Stimulated activated CD8-positive, alpha-beta memory T cell treated with anti-CD3 and anti-CD28 coated beads, Interleukin-15, amount 100 ng/mL, for 4 hours (primary cell): ENCODE measurements at places on chromosomes 2 and 18.

DNA sequence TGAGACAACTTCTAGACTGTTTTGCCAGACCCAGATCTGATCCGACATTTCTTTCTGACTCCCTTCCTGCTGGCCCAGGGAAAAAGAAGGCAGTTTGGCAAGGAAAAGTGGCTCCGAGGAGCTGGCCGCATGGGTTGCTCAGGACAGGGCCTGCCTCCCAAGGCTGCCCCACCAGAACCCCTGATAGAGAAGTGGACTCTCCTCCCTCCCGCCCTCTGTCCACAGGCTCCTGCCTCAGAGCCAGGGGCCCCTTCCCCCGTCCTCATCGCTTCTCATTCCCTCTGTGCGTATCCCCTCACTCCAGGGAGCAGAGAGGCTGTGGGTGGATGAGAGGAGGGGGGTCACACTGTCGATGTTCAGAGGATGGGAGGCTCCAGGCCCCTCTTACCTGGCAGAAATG is 110.2 kb downstream of the TNS1 start:
- DNase-seq: no peak

DNA sequence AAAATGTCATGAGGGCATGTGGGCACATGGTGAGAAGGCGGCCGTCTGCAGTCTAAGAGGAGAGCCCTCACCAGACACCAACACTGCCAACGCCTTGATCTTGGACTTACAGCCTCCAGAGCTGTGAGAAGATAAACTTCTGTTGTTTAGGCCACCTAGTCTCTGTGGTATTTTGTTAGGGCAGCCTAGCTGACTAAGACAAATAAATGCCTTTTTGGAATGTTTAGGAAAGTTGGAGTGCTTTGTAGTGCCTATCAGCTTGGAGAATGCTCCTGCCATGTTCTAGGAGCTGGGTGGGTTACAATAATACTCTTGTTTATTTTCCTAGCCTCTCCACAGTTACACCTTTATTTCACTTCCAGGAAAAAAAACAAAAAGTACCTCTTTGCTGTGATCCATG is 92.0 kb downstream of the SPP2 start:
- no peak for DNase-seq

DNA sequence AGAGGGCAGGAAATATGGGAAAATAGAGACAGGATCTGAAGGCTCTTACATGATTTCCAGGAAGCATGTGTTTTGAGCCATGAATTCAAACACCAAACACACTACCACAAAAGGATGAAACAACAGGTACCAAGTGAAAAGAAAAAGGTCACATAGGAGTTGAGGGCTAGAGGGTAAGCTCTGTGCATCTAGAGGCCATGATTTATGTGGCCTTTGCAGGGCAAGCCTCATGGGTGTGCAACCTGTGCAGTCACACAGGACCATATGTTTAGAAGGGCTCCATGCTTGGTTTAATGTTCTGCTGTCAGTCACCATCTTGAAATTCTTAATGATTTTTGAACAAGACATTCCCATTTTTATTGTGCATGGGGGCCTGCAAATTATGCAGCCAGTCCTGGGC is 134.5 kb upstream of the CCDC68 start:
- no peak for DNase-seq

GRCh38 chr2:182148344-182148743 is 162.7 kb downstream of the PPP1R1C start:
- no peak for DNase-seq

GRCh38 chr18:77111449-77111848 is 21.1 kb downstream of the MBP start:
- no peak for DNase-seq

- no peak for DNase-seq
These were observed 624.7 kb downstream of the LRP1B start for GRCh38 chr2:141506135-141506534.

GRCh38 chr2:188383158-188383557 is 91.5 kb downstream of the GULP1 start:
- DNase-seq: no peak

GRCh38 chr2:204024906-204025475 is 88.4 kb downstream of the ICOS start:
- no peak for DNase-seq

- DNase-seq: no peak
These were observed 443.4 kb downstream of the NYAP2 start for GRCh38 chr2:225842939-225843338.

GRCh38 chr2:62187246-62187645 is 8.7 kb upstream of the B3GNT2 start:
- no peak for DNase-seq

DNA sequence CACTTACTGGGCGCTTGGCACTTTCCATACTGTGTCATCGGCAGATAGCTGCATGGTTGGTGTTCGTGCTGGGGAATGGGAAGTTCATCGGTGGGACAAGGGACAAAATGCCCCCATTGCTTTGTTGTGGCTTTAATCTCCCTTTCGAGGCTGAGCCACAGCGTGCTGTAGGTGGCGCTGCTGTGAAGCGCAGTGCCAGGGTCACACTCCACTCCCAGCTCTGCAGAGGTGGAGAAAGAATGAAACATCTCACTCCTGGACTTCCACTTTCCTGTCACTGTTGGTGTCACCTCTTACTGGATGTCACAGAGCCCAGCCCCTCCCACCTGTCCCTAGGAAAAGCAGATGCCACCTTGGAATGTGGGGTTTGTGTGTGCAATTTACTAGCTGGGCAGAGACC is 8.7 kb downstream of the TYMS start:
- no peak for DNase-seq

DNA sequence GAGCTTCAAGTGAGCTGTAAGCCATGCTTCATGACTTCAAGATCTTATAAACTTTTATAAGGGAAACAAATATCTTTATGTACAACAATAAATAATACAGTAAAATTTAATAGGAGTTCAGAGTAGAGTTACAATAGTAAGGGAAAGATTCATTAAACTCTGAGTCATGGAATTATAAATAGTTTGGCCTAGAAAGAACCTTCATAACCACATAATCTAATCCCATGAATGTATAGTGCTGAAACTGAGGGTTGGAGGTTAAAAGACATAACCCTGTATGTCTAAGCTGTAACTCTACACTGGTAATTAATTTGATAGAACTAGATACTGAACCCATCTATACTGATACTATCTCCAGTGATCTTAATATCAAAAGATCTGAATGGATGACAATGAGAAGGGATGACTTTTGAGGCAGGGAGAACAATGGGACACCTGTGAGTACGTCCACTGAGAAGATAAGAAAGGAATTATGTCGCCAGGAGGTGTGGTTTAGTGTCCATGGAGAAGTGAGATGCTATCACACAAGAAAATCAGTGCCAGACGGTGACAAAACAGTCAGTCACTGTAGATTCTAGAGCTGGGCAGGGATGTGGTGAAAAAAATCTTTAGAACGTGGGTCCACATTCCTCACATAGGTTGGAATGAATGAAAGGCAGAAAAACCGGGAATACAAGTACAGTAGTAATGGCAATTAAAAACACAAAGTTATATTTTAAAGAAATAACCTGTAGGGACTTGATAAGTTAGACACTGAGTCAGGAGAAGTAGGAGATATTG is 1.1 kb downstream of the IL1F10 start:
- DNase-seq: no peak

DNA sequence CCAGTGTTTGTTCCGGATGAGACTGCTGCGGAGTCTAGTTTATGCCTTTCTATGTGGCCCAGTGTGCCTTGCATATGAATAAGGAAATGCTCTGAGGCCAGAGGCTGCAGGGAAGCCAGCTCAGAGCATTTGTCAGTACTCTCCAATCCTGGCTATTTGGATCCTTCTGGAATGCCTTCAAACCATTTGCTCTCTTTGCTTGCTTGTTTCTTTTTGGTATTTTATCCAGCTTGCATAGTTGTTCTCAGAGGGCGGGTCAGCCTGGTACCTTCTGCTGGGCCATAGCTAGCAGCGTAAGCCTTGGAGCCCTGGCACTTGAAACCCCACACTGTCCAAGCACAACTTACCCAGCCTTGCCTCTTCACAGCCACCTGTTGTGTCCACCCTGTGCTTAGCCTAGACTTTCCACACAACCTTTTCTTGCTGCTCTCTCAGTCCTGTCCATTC is 20.5 kb downstream of the CENPO start:
- no peak for DNase-seq

DNA sequence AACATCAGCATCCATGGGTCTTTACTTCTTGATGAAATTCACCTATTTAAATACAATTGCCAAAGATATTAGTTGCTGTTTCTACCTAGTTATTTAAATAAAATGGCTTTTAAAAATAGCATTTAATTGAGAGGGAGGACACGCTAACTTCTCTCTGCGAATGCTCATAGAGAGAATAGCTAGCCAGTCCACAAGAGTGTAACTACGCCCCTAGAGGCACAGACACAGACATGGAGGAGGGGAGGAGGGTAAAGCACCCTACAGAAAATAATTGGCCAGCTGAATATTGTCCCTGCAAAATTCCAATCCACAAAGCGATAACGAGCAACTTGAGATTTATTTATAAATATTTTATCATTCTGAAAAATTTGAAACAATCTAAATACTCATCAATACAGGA is 97.0 kb upstream of the PAPOLG start:
- no peak for DNase-seq

- no peak for DNase-seq
These were observed 1.6 kb downstream of the ATOH8 start for GRCh38 chr2:85755122-85756027.

DNA sequence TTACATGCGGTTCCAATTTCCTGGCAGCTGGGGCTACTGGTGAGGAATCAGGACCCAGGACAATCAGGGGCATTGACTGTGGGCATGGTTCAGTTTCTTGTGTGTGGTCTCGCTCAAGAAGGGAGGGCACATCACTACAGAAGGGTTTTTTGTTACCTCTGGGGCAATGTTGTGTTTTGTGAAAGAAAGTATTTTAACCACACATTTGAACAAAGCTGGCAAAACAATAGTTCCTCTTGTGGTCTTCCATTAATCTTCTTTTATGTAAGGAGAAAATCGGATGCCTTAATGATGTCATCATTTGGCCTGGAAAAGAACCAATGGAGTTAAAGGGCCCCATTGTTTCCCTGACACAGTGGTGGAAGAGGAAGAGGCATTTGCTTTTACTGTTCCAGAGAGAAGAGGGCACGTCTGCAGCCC is 197.4 kb downstream of the SH3BP4 start:
- no peak for DNase-seq

- DNase-seq: peak; percentile 88
These were observed 16.1 kb downstream of the WNT10A start for GRCh38 chr2:218896501-218897393.

- DNase-seq: no peak
These were observed 35.4 kb upstream of the MYO3B start for GRCh38 chr2:170142502-170142901.

DNA sequence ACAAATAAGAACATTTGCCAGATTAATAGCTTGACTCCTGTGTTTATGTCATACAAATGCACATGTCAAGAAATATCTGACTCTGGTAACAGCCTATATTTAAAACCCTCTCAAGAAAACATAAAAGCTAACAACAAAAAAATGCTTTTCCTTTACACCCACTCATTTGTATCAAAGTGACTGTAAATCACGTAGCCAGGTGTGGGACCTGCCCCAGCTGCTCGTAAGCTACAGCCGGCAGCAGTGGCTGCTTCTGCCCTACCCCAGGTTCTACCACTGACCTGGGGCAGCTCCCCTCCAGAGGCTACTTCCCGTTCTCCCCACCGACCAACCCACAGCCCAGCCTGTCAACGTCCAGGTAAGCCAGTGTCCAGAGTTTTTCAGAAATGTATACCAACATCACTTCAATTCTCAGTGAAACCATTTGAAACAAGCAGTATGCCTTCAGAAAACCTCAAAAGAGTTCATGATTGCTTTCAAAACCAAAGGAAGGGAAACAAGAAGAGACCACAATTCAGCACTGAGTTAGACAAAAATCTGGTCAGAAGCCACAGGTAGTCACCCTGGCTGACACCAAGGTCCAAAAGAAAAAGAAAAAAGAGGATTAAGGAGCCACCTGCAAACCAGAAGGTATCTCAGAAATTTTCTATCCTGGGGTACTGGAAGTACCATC is 40.4 kb downstream of the KIDINS220 start:
- no peak for DNase-seq

DNA sequence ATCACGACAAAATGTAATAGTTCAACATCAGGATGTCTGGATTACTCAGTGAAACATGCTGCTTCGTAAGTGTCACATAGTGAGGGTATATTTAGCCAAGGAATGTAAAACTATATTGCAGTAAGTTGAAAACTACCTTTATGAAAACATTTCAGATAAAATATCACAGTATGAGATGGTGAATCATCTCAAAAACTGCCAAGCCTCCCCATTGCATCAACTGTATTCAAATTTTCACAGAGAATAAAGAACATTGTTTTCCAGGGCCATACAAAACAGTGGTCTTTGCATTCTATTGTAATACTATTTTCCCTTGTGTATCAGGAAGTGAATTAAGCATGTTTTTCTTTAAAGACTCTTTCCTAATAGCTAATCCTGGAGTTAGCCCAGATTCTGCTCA is 47.6 kb upstream of the MSTN start:
- DNase-seq: no peak

DNA sequence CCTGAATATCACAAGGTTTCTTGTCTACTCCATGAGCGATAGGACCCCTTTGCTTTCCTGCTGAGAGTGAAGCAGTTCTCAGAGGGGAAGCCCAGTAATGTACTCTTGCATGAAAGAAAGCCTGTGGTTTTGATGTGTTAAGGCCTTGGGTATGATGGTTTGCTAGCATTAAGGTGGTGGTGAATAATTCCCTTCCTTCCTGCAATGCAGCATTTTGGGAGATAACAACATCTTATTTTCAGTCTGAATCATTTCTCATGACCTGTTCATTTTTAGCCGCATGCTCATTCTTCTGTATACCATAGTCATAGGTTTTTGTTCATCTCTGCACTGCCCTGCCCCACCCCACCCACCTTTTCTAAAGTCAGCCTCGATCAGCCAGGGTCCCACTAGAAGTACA is 66.2 kb downstream of the HNMT start:
- DNase-seq: no peak

DNA sequence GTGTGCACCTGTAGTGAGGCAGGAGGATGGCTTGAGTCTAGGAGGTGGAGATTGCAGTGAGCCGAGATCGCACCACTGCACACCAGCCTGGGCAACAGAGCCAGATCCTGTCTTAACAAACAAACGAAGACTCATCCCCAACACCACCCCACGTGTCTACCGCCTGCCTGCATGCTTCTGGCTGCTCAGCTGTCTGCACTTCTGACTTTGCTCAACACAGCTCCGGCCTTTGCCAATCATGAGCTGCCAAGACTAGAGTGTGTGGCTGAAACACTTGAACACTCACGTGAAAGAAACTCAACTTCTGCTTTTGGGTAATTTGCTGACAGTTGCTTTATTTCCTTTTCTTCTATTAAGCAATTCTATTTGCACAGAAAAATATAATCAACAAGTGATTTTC is 32.1 kb upstream of the SP3 start:
- DNase-seq: no peak

GRCh38 chr2:23664066-23664788 is 262.7 kb downstream of the ATAD2B start:
- DNase-seq: no peak

GRCh38 chr2:187644981-187645380 is 90.7 kb upstream of the TFPI start:
- DNase-seq: no peak

DNA sequence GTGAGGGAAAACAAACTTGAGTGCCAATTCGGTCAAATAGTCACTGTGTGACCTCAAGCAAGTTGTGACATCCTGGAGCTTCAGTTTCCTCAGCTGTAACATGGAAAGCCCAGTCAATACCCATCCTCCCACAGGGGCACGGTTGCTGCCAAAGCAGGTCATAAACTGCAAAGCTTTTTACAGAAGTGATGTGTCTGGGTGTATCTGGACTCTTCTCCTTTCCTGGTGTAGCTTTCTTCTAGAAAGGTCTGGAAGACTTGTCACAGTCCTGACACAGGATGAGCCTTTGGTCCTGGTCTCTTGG is 4.2 kb upstream of the AFF3 start:
- no peak for DNase-seq
